Fibroblast of pulmonary artery (primary cell): ENCODE measurements at places on chromosomes 13 and 19.

DNA sequence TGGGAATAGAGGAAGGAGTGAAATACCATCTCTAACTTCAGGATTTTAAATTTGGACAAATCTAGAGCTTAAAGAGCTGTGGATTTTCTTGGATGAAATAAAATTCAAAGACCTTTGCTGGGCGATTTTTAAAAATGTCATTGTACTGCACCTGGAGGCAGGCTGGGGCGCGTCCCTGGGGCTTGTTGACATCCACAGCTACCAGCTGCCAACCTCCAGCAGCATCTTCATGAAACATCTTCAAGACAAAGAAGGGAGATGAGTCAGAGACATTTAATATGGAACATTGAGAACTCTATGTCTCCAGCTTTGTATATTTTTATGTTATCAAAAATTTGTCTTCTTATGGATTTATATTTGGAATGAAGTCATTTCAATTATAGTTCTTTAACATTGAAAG lies 132.5 kb downstream of the NALCN start:
- no peak for DNase-seq

DNA sequence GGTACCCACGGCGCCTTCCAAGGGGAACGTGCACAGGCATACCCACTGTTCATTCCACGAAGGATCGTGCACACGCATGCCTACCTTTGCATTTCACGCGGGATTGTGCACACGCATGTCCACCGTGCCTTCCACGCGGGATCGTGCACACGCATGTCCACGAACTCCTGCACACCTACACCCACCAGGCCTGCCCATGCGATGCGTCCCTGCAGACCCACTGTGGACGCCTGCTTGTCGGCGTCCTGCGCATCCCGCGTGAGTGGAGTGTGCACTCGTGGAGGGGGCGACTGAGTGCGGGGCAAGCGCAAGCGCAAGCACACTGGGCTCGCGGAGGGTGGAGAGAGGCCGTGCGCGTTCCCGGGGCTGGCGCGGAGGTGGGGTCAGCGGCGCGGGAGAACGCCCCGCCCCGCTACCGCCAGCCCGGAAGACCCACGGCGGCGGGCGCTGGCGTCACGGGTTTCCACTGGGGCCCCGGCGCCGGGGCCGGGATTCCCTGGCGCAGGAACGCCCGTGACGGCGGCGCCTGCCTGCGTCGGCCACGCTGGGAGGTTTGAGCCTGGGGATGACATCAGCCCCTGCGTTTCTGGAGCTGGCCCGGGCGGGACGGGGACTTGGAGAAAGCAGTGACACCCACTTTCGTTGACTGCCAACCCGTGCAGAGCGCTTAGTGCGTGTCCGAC lies 18.7 kb downstream of the GADD45B start:
- peak; percentile 85 for DNase-seq

- peak; percentile 29 for DNase-seq
Measured at GRCh38 chr19:51980116-51980736, 6.4 kb downstream of the ZNF350 start.

- DNase-seq, result no peak
Measured at GRCh38 chr13:46855664-46856063, 41.2 kb downstream of the HTR2A start.

DNA sequence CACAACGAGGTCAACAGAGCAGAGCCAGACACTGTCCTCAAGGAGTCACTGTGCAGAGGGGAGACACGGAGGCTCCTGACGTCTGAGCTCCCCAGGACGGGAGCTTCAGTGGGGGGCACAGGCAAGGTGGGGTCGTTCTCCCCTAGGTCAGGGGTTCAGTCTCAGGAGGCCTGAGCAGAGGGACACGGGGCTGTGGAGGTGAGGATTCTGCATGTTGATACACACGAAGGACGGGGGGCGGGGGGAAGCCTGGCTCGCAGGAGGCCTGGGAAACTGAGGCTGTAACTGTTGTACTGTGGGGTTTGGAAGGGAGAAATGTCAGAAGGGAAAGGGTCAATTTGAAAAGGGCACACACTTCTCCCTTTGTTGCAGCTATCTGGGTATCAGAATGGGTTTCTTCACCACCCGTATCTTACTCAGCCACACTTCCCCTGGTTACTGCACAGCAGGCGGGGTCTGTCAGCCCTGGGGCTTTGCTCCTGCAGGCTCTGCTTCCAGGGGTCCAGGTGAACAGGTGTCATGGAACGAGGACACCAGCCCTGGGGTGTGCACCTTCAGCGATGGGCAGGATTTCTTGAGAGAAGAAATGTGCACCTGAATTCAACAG lies 748 bp upstream of the SIGLEC8 start:
- DNase-seq, result no peak

DNA sequence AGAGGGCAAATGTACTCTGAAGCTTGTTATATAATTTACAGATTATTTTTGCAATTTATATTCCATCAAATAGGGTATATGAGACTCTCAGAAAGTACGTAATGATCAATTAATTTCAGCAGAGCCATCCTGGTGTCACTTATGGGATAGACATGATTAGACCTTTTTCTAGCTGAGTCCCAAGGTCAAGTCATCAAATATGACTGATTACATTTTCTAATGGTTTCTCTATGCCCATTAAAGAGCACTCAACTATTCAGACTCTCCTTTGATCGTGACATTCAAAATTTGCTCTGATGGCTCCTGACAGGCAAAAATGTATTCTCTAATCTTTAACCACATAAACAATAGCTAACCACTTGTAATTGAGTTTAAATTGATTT lies 469.2 kb downstream of the COG6 start:
- DNase-seq, result no peak

DNA sequence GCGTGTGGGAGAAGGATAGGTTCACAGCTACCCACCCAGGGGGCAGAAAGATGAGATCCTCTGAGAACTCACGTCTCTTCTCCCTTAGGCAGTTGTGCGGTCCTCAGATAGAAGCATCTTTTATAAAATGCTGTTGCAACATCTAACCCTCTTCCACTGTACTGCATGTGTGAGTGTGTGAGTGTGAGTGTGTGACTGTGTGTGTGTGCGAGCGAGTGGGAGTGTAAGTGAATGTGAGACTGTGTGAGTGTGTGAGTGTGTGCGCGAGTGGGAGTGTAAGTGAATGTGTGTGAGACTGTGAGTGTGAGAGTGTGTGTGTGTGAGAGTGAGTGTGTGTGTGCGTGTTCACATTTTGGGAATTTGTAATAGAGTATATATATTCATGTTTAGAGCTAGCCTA lies 55.6 kb upstream of the F7 start:
- no peak for DNase-seq

DNA sequence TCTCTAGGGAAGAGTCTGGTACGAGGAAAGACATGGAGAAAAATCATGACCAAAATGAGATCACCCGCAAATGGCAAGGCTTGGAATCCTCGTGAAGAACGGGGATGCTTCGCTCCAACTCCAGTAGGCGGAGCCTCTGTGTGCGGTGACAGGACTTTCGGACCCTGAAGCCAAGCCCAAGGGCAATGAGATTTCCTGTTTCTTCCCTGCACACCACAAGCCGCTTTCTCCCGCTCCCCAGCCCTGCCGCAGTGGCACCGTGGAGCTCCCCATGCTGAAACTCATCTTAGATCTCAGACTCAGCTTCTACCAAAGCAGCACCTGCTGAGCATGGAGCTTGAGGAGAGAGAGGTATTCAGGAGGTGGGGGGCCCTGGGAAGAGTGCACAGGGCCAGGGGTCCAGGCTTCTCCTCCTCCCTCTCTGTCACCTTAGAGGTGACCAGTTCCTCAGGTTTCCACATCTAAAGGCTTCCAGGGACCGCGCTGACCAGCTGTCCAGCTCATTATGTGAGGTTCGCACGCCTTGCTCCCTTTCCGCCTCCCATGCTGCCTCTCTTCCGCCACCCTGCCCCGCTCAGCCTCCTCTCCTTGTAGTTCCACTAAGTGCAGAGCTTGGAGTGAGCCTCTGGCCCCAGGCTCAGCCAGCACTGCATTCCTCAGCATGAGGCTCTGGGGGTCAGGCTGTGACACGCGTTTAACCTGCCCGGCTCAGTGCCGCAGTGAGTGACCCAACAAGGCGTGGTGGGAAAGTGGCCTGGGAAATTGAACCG lies 153.8 kb upstream of the SOX1 start:
- no peak for DNase-seq

- no peak for DNase-seq
Measured at GRCh38 chr19:5664515-5664914, 15.8 kb downstream of the MICOS13 start.

GRCh38 chr13:30194906-30195305 lies 112.4 kb downstream of the KATNAL1 start:
- peak; percentile 35 for DNase-seq

DNA sequence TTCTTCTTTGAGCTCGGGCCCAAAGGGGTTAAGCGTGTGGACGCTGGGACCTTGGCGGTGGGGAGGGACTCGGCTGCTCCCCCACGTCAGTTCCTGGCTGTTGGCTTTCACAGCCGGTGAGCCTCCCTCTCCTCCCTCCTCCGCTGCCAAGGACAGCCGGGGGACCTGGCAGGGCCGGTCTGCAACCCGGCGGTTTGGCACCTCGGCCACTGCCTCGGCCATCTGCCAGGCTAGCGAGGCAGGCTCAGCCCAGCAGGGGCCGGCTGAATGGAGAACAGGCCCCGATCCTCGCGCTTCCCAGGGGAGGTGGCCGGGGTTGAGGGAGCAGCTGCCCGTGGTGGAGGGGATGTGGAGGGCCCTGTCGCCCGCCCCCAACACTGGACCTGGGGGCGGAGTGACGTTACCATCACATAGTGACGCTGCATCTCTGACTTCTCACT lies 5.0 kb downstream of the TLE5 start:
- DNase-seq, result peak; percentile 77

DNA sequence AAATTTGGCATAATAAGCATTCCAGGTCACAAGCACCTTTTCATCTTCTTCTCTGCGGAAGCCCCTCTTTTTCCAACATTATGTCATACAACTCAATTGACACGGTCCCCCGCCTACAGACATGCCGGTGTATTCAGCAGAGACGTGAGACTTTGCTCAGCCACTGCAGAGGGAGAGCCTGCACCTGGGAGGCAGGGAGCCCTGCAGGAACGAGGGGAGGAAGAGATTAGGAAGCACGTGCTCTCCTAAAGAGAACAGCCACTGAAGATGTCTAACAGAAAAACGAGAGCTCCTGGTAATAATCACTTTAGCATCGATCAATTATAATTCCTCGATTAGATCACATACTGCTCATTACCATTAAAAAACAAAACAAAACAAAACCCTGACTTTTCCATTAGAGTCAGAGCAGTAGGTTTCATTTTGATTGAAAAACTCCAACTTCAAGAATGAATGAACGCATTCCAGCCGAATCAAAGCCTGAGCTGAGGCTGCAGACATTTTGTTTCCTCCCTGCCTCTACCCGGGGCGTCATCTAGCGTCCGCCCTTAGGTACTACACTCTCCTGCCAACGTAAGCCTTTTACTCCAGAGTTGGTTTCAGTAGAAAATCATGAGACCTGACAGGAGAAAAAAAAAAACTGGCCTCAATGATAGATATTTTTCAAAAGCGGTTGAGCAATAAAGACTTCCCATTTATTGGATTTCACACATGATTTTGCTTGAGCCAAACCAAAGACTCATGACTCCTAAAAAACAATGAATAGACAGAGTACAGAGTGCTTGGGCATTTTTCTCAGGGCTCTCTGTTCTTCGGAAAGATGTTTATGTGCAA lies 194.5 kb downstream of the KATNAL1 start:
- peak; percentile 93 for DNase-seq

DNA sequence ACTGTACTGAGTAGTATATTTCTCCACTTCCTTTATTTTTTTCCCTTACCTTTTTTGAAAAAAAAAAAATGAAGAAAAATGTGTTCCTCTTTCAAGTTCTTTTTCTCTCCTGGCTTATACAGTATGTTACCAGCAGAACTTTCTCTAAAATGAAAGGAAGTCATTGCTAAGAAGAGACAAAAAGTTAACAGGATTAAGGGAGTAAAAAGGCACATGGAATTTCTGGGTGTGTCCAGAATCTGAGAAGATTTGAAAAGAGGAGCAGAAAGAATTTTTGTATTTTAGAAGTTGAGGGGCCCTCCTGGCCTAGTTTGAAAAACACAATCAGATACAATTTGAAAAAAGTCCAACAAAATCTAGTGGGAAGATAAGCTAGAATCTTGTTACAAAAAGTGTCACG lies 21.0 kb upstream of the TRIM13 start:
- no peak for DNase-seq

- peak; percentile 47 for DNase-seq
Measured at GRCh38 chr19:42386974-42387707, 3.0 kb downstream of the CNFN start.

DNA sequence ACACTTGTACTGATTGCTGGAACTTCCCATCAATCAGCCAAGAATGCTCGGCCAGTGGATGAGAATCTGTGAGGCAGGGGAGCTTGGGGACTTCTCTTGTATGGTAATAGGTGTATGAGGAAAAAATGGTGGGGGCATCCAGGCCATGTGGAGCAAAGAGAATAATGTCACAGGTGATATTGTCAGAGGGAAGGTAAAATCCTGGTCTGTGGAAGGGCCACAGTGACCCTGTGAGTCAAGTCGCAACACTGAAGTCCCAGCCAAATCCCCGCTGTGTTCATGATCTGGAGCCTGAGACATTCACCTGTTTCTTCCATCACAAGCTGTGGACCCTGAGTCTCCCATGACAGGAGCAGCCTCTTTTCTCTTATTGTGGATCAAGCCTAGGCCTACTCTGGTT lies 8.1 kb downstream of the PSG7 start:
- no peak for DNase-seq

GRCh38 chr13:74132152-74132775 lies 1.9 kb downstream of the KLF12 start:
- DNase-seq, result peak; percentile 46

DNA sequence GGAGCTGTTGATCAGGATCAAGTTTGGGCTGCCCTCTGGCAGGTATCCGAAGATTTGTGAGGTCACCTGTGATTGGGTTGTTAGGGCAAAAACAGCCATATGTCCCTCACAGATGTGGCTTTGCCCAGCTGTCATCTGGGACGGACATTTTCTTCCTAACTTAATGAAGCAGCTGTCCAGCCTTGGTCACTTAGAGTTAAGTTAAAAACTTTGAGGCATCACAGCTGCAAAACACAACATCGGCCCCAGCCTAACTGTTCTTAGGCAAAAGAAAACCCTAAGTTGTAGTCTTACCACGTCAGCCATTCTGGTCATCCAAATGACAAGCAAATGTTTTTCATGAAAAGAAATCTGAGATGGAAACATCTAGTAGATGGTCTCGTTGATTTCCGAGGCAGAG lies 318.4 kb downstream of the DCLK1 start:
- no peak for DNase-seq

- DNase-seq, result peak; percentile 41
Measured at GRCh38 chr13:46113596-46113995, 8.8 kb upstream of the CPB2 start.

GRCh38 chr19:11046605-11047354 lies 42.5 kb upstream of the LDLR start:
- DNase-seq, result no peak

DNA sequence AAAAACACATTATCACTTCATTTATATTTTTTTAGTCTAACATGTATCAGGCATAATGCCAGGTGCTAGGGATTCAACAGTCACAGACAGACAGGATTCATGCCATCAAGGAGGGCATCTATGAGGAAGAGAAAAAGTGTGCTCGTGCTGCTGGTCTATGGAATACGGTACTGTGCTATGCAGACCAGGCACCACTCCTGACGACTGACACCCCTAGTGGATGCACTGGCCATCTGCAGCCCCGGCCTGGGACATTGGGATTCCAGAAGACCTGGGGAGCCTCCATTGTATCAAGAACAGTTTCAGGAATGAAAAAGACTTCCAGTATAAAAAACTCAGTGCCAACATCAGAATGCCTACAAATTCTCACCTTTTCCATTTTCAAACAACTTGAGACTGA lies 94.0 kb downstream of the KLF12 start:
- peak; percentile 36 for DNase-seq

- no peak for DNase-seq
Measured at GRCh38 chr13:80171096-80171495, 169.8 kb downstream of the SPRY2 start.

- DNase-seq, result no peak
Measured at GRCh38 chr13:59643364-59643841, 520.3 kb downstream of the DIAPH3 start.

GRCh38 chr19:8680676-8681344 lies 17.8 kb downstream of the ACTL9 start:
- no peak for DNase-seq
